ENCODE measurements at places on chromosomes 12 and 14. TPM values are rescaled to one million over a fixed set of nuclear protein-coding genes. Genes with fewer than 3 reads are reported as not detected.

DNA sequence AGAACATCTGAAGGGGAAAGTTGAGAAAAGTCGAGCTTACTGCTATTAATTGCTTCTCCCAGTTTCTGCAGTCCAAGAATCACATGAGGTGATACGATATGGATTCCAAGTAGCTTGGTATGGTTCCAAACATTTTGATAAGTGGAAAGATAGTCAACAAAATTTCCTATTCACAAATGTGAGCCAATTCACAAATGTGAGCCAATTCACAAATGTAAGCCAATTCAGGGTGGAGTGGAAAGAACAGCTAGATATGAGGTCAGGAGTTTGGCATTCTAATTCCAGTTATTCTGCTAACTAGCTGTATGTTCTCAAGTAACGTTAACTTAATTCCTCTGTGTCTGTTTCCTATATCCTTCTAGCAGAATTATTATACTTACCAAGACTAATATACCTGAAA is 37.6 kb upstream of the DHRS4 start:
- DNase-seq, result no peak

The APOLD1 gene
- total RNA-seq, result 36.1 TPM

The AHNAK2 gene
- total RNA-seq, result 102 TPM

DNA sequence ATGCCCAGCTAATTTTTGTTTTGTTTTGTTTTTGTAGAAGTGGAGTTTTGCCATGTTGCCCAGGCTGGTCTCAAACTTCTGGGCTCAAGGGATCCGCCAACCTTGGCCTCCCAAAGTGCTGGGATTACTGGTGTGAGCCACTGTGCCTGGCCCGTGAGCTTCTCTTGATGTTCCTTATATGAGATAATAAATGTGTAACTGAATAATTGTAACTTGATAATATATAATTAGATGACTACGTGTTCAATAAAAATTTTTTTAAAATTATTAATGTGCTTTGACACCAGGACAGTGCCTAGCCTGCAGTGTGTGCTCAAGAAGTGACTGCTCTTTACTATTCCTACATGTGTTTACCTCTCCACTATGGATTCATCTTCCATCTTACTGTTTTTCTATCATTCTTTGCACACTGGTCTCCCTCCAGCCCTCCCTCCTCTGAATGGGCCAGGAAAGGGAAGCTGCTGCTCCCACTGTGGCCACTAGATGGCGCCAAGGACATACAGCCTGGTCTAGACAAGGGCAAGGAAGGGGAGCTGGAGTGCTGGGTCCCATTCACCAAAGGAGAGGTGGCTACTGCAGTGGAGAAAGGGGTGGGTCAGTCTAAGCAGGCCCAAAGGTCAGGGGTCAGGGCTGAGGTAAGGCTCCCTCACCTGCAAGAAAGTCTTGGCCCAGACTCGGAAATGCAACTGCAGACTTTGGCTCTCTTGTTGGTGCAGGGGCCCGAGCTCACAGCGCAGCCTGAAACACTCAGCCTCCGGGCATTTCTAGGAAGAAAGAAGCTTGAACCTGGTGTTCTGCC is 14.7 kb upstream of the ZNF385A start:
- DNase-seq, result peak; percentile 94

DNA sequence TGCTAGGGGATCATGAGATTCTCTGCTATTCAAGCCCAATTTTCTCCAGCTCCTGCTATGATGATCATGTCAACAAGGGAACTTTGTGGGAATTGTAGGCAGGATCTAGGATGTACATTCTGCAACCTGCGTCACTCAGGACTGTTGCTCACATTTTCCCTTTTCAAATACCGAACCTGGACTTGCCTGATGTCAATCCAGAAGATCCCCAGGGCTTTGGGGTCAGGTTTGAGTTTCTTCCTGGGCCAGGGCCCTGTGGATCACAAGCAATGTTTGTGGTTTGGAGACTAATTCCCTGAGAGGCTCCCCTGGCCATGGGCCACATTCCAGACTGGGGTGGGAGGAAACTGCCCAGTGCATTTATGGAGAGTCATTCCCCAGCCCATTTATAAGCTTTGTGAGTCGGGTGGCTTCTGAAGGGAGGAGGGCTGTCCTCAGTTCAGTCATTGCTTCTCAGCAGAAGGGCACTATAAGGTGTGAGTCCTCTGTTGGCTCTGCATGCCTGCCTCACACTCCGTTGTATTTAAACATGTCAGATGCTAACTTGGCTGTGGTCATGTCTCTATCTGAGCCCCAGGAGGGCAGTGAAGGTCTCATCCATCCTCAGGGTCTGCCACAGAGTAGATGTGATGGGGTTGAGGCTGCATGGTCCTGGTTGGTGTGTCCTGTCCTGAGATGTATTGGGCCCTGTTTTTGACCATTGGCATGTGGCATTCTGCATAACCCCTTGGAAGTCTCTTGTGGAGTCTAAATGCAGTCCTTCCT is 6.5 kb downstream of the KRT86 start:
- DNase-seq, result peak; percentile 22

GRCh38 chr12:116121453-116121871 is 156.0 kb downstream of the MED13L start:
- no peak for DNase-seq

DNA sequence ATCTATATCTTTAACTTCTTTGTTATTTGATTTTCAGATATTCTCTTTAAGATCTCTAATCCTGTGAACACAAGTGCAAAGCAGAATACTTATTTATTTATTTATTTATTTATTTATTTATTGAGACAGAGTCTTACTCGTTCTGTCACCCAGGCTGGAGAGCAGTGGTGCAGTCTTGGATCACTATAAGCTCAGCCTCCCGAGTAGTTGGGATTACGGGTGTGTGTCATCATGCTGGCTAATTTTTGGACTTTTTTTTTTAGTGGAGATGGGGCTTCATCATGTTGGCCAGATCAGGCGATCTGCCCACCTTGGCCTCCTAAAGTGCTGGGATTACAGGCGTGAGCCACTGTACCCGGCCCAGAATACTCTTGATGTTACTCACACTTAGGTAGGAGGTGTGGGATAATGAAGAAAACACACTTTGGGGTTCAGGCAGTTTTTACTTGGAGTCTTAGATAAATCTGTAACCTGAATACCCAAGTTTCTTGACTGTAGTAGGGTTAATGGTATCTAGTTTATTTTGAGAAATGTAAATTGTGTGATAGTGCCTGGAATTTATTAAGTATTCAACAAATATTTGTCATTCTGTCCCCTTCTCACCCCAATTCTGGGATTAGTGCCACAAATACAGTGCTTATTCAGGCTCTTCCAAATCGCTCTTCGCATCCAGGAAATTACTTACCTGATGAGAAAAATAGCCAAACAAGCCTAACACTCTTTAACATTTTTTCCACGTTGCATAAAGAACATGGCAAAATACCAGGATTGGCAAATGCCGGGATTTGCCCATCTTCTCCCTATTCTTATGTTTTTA is 33.0 kb downstream of the METAP2 start:
- no peak for DNase-seq

GRCh38 chr12:22881878-22882385 is 257.0 kb downstream of the ETNK1 start:
- DNase-seq, result no peak

DNA sequence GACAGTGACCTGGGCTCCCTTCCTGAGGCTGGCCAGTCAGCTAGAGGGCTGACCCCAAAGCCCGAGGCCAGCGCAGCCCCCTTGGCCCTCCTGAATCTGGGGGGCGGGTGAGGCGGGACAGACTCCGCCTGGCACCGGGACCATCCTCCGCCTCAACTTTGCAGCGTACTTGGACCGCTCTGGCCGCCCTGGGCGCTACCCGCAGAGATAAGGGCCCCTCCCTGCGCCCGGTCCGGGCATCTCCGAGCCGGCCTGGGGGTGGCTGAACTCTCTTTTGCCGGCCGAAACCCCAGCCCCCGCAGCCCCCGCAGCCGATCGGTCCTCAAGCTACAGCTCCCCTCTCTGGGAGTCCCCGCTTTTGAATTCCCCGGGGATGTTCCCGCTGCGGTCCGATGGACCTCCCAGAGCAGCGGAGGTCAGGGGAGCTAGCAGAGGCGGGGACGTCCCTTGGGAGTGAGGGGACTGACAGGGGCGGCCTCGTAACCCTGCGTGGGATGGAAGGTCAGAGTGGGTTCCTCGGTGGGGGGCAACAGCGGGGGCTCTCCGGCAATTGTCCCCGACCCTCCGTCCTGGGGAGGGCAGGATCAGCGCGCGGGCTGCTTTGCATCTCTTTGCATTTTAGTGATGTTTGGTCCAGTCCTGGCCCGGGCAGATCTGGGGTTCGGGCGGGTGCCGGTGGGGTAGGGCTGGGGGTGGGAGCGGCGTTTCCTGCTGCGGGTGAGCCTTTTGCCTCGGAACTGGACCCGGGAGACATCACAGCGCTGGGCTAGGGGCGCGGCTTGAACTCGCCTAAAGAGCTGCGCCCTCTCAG is at the start of gene CRIP1:
Gene CRIP1 (plus strand): TSS at position 724 of the 811 bp plus-strand sequence. CDS start 374 bp downstream, outside the sequence.
- DNase-seq, result no peak

DNA sequence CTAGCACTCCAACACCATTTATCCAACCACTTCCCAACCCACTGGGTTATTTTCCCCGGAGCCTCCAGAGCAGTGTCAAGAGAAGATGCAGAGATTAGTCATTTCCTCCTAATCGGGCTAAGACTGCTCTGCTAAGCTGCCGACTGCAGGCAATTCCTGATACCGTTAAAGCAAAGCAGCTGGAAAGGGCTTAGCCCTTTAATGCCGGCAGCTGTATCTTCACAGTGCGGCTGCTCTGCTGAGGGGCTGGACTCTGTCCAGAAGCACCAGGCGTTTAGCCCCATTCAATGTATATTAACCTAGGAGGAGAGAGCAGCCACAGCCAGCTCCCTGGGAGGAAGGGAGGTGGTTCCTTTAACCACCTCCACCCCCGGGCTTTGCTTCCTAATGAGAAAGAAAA is 11.1 kb downstream of the AQP6 start:
- DNase-seq, result no peak

Measured in spinal cord (tissue), 10 donors.